ENCODE measurements at places on chromosomes 3 and 15.
A peak's percentile ranks its signal among the peaks of the same experiment; 100 is the strongest.

- DNase-seq: no peak
Observed at GRCh38 chr15:23514484-23514883, 51.0 kb upstream of the MKRN3 start.

- DNase-seq: no peak
Observed at GRCh38 chr15:90986790-90987507, 7.4 kb downstream of the PRC1 start.

DNA sequence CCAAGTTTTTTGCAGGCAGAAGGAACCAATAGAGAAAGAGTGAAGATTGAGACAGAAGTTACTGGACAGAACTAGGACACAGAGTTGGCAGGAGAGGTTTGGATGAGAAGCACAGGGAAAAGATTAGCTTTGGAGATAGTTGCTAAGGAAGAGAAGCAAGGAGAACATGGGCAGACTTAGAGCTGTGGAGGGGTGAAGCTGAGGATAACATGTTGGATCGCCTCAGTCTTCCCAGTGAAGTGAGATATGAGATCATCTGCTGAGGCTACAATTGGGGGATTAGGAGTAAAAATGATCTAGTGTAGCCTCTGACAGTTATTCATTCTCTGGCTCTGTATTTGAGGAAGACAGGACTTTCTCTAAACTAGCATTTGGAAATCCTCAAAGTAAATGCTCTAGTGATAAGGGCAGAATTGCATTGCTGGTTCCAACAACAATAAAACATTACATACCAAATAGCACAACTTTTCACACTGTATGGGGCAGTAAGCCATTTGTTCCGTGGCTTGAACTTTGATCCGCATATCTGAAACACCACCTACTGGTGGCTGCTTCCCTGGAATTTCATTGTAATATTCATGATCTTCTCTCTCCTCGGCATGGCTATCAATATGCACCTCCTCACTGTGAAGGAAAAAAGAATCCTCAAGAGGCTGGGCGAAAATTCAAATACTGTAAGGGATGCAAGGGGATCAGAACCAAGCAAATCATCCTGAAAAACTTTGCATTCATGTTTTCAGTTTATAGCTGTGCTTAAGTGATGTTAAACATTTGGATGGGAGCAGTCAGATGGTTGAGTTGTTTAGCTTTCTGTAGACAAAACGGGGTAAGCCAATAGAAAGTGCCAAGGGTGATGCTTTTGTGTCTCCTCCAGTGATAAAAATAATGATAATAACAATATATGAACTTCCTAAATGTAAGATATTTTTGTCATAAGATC lies 22.2 kb upstream of the EID1 start:
- DNase-seq: no peak

GRCh38 chr3:156449710-156450574 lies 105.0 kb downstream of the SSR3 start:
- DNase-seq: no peak

GRCh38 chr15:37537802-37538201 lies 396.6 kb upstream of the TMCO5A start:
- DNase-seq: no peak

GRCh38 chr3:175656461-175656860 lies 797.3 kb downstream of the NAALADL2 start:
- DNase-seq: no peak

- DNase-seq: no peak
Observed at GRCh38 chr3:191257286-191257685, 58.2 kb downstream of the OSTN start.

- no peak for DNase-seq
Observed at GRCh38 chr3:42273361-42273760, 7.4 kb upstream of the CCK start.

GRCh38 chr3:59680919-59681318 lies 631.1 kb upstream of the CFAP20DC start:
- DNase-seq: no peak

DNA sequence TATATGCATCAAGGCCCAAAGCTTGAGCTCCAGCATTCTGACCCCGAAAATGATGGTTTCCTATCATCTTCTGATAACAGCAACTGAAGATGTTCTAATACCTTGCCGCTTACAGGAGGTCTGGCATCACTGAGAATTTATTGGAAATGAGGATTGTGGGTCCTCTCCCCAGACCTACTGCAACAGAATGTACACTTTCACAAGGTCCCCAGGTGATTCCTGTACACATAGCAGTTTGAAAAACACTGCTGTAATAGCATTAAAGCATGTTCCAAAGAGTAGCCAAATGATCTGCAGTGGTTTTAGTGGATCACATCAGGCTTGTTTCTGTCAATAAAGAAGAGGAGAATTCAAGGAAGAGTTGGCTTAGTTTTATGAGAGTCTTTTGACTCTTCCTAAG lies 11.3 kb downstream of the TGFBR2 start:
- DNase-seq: no peak

DNA sequence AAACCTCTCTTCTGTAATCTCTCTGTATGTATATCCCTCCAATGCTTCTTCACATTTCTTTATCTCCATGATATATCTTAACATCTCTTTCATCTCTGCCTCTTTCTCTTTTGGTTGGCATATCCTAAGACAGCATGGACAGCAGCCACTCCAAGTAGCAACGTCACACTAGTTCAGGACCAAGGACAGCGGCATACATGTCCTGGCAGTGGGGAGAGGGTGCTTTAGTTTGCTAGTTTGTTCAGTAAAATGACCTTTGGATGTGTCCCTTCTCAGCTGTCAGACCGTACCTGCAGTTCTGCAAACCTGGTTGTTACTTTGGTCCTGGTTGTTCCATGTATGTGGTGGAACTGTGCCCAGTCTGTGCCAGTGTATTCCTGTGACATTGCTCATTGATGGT lies 225.6 kb upstream of the ROPN1 start:
- no peak for DNase-seq

GRCh38 chr3:186824430-186825139 lies 17.9 kb upstream of the ADIPOQ start:
- DNase-seq: no peak

- no peak for DNase-seq
Observed at GRCh38 chr3:137761563-137762503, 2.3 kb upstream of the SOX14 start.

DNA sequence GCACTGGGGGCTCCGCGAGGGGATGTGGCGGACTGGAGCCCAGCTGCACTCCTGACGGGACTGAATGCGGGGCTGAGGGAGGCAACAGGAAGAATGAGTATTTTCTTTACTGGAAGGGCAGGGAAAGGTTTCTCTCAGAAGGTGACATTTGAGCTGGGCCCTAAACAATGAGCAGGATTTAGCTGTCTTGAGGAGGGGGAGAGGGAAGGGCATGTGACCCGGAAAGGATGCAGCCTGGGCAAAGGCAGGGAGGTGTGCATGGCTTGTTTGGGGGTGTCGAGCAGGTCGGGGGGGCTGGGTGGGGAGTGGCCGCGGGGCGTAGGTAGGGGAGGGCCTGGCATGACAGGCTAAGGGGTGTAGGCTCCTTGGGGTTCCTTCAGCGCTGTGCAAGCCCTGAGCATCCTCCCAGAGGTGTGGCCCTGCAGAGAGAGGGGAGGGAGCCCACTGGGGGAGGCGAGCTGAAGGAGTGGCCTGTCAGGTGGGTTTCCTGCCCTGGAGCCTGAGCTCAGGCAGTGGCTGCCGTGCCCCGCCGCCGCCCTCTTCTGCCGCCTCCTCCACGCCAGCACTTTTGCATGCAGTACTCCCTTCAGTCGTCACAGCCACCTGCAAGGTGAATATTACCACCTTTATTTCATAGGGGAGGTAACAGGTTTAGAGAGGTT lies 17.2 kb upstream of the ANKDD1A start:
- peak; percentile 80 for DNase-seq

GRCh38 chr3:122873741-122874515 lies 79.1 kb downstream of the SLC49A4 start:
- no peak for DNase-seq

GRCh38 chr15:73352082-73352481 lies 16.7 kb downstream of the HCN4 start:
- DNase-seq: no peak

DNA sequence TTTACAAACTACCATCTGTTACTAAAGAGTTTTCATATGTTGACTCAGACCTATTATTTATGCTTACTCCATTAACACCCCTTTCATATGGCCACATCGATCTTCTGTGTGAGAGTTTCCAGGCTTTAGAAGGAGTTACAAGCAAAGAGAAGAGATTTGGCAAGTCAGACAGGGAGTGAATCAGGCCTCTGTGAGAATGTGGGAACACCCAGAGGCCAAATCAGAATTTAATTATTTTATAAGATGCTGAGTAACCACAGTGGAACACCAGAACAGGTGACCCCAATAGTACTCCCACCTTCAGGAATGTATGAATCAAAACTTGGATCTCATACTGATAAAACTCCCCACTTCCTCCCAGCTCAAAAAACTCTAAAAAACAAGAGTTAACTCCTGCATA lies 42.0 kb downstream of the IFT57 start:
- no peak for DNase-seq

DNA sequence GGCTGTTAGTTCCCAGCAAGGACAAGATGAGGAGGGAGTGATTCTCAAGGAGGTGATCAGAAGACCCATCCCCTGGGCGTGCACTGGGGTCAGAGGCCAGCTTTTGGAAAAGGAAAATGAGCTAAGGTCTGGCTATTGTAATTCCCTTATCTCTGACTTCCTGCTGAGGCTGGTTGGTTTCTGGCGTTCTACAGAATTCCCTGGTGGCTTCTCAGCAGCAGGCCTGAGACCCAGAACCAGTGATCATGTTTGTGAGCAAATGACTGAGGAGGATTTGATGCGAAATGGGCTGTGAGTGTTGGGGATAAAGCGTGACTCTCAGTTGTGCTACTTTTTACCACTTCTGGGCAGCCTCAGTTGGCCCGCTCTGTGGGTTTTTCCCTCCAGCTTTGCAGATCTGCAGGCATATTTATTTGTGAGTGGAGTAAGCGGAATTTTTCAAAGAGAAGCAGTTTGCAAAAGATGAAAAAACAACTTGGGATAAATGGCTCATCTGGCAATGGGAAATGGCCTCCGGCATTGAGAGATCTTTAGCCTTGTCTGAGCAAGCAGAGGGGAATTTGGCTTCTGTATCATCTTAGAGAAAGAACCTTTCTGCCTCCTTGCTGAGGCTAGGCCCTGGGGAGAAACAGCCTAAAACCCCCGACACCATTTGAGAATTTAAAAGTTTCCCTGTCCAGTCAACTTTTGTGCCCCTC lies 102.7 kb downstream of the SLCO3A1 start:
- no peak for DNase-seq

DNA sequence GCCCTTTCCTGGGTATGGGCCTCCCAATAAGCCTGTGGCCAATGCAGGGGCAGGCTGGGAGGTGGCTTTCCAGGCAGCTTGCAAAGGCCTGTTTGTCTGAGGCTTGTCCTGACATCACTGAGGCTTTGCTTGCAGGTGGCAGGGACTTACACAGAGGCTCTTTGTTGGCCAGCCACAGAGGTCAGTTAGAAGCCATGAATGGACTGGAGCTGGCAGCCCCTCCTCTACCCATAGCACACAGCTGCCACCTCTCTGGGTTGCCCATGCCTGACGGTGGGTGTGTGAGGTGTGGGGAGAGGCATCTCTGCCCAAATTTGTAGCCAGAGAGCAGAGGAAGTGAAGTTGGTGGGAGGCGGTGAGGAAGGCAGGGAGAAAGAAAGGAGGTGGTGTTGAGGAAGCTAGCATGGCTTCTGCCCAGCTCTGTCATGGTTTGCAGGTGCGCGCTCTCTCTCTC lies 17.1 kb downstream of the LIMD1 start:
- no peak for DNase-seq

DNA sequence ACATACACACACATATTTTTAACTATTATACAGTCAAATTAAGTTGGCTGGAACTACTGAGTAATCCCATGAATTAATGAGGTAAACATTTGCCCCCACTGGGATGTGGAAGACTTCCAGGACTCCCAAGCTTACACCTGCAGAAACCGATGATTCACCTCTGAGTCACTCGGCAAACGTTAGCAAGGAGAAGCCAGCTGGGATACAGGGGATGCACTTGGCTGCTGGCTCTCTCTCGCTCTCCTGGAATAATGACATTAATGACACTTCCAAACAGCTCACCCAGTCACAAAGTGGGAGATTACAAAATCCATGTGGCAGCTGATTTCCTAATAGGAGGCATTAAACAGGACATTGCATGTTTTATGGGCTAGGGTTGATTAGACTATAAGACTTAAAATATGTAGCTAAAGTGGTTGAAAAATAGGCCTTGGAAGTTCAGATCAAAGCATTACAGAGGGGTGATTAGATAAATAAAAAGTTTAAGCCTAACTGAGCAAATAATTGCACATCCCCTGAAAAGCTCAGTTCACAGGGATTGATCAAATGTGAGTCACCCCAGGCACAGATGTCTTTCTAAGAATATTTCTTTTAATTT lies 500.9 kb downstream of the SOX2 start:
- DNase-seq: no peak

- no peak for DNase-seq
Observed at GRCh38 chr15:69664572-69665571, 212.3 kb downstream of the RPLP1 start.

DNA sequence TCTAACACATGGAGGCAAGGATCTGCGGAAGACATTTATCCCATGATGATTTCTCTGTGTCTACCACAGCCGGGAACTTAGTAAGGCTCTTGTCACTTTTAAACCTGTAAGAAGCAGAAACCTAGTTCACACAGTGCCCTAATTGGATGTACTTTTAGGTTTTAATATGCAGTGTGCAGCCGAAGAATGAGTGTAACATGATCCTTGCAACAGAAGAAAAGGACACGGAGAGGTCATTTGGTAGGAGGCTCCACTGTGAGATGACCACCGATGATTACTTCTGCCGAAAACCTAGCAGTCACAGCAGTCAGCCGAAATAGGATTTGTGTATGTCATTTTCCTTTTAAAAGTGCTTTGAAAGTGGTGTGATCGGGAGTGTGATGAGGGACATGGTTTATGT lies 6.8 kb downstream of the CACNA1D start:
- no peak for DNase-seq

DNA sequence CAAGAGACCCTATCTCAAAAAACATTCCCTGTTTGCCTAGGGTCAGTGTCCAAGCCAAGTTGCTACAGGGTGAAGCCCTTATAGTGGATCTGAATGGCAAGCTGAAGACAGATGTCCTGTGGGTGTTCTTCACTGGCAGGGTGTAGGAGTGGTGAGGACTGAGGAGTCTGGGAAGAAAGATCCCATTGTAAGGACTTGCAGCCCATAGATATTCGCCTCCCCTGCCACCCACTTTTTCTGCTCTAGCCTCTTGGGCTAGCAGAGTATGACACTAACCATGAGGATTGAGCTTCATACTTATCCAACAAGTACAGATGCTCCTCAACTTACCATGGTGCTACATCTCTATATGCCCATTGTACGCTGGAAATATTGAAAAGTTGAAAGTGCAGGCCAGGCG lies 13.2 kb downstream of the CYP19A1 start:
- DNase-seq: no peak

DNA sequence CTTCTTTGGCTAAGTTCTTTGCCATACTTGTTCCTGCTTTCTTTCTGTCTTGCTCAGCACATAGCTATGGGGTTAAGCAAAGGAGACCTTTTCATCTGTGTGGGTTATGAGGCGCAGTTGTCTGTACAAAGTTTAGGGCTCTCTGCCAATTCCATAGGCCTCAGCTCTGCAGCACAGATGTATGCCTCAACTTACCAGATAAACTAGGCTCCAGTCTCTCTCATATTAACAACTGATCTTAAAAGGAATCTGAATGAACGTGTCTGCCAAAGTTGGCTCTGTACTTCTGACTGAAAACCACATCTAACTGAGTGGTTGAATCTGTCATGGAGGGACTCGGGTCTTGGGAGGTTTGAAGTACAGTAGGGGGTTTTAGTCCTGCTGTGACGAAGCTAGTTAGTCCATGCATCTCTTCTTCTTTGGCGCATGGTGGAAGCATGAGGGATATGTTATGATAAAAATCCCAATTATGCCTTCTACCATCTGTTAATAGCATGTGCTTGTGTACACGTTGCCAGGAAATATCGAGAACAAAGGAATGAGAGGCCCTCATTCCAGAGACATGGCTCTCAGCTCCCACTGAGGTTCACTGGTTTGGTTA lies 114.6 kb upstream of the TSC22D2 start:
- no peak for DNase-seq
